ENCODE measurements at places on chromosomes 6 and 20.

DNA sequence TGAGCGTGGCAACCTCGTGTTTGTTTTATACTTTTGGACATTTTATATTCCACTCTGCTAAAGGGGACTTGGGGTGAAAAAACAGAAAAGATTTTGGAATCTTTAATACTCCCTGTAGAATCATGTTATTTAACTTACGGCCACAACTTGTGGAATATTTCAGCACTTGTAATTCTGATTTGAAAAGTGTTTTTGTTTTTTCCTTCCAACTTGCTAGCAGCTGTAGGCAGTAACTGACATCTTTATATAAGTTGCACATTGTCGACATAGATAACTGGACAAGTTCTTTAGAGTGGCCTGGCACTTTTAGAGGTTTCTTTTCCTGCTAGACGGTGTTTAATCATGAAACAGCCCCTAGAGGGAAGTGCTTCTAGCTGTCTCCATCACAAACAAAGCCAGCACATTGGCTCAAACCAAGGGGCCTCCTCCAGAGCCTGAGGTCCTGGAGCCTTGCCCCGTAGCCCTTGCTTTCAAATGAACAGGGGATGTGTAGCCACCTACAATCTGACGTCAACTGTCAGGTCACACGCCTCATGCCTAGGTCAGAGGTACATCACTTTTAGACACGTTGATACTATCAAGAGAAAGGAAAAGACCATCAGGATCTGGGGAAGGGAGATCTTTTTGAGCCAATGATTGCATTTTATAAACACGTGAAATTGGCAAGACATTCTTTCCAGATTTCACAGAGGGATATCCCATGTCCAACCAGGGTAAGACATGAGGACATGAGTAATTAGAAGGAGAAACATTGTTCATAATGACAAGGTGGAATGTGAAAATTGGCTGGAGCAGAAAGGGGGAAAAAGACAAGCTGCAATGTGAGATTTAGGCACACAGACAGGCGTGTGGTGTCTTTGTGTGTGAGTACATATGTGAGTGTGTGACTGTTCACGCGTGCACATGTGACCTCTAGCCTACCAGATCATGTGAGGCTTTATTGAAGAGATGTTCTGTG, 92.1 kb downstream of the TXNDC5 start:
- peak; percentile 8 for DNase-seq
- H3K27ac ChIP-seq = no peak overlapping the region
- no peaks in the 10 kb centered on the region for H3K36me3 ChIP-seq
- H3K4me1 ChIP-seq = no peaks in the 10 kb centered on the region
- no peak overlapping the region for H3K4me3 ChIP-seq

- H3K4me1 ChIP-seq = no peaks in the 10 kb centered on the region
- H3K4me3 ChIP-seq = no peak overlapping the region
- H3K27ac ChIP-seq = no peak overlapping the region
- no peaks in the 10 kb centered on the region for H3K27me3 ChIP-seq
- no peak for DNase-seq
Measured at GRCh38 chr6:49730251-49730650, 13.9 kb downstream of the CRISP3 start.

DNA sequence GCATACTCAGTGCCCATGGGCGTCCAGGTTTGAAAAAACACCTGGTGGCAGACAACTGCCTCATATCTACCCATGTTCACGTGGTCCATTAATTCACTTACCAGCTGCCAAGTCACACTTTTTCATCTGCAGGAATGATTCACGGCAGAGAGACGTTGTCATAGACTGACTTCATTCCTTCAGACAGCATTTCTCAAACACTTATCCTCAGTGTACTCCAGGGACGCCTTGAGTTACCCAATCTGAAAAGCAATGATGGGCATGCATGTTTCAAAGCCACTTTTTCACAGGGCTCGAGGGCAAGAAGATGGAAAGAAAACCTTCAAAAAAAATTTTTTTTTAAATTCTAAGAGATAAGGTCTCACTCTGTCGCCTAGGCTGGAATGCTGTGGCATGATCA, 6.0 kb downstream of the MMP24OS start:
- peaks cover 14% of the 10 kb centered on the region for H3K4me1 ChIP-seq
- no peak overlapping the region for H3K27ac ChIP-seq
- H3K4me3 ChIP-seq = no peak overlapping the region
- no peaks in the 10 kb centered on the region for H3K36me3 ChIP-seq

- DNase-seq = no peak
- no peak overlapping the region for H3K27ac ChIP-seq
- H3K36me3 ChIP-seq = no peaks in the 10 kb centered on the region
- H3K4me1 ChIP-seq = no peaks in the 10 kb centered on the region
- H3K4me3 ChIP-seq = no peak overlapping the region
- no peaks in the 10 kb centered on the region for H3K27me3 ChIP-seq
Measured at GRCh38 chr6:34052918-34053608, 92.8 kb downstream of the GRM4 start.

DNA sequence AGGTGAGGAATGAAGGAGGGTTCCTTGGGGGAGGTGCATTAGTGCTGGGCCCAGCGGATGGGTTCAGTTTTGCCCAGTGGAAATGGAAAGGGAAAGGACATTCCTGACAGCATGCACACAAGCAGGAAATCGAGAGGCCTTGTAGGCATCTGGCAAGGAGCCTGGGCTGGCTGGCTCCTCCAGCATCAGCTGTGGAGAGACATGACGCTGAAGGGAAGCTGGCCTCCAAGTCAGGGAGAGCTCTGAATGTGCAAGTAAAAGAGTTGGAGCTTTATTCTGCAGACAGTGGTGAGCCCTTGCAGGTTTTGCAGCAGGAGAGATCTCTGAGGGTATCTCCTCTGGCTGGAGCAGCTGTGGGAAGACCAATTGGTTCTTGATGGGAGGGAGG, 154.3 kb downstream of the MRPL14 start:
- H3K27me3 ChIP-seq = no peaks in the 10 kb centered on the region
- no peak overlapping the region for H3K27ac ChIP-seq
- no peaks in the 10 kb centered on the region for H3K4me1 ChIP-seq

DNA sequence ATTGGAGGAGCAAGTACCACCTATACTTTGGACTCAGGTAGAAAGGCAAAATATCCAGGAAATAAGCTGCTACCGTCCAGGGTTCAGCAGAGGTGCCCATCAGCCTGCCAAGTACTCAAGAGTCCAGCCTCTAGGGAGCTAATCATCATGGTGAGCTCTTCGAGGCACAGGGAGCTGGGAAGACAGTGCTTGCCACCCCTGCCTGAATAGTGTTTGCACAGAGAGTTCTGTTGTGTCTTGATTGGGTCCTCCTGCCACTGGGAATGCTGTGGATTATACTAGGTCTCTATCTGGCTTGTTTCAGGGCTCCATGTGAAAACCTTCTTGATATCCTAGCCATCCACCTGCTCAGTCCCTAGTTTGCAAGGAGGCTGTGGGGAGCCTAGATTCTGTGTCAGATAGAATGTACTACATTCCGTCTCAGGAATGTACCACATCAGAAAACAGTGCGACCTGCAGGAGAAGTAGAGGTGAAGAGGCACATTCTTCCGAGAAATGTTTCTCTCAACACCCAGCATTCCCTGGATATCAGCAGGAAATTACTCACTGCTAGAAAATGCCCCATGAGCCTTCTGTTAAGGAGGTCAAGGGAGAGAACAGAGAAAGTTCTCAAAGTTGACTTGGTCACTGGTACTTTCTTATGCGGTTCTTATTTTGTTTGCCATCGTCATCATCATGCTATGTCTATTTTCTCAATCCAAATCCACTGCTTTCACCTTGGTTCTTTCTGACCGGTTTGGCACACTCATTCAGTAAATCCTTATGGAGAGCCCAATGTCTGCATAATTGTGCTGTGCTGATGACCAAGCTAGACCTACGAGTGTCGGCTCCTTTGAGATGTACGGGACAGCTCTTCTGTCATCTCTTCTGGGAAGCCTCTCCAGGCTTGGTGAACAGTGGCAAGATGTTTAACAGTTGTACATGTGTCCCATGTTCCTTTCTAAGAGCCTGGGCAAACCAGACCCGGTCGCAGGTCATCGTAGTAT, 30.7 kb downstream of the PTPN1 start:
- peak overlapping the region; percentile 57 for H3K27ac ChIP-seq
- no peak overlapping the region for H3K4me3 ChIP-seq
- no peaks in the 10 kb centered on the region for H3K36me3 ChIP-seq
- peaks cover 9% of the 10 kb centered on the region for H3K4me1 ChIP-seq
- peak; percentile 95 for DNase-seq

GRCh38 chr6:165647041-165647440, 16.0 kb downstream of the PDE10A start:
- DNase-seq = no peak
- H3K4me1 ChIP-seq = peaks cover 14% of the 10 kb centered on the region
- no peak overlapping the region for H3K27ac ChIP-seq
- H3K27me3 ChIP-seq = peaks cover 19% of the 10 kb centered on the region
- H3K36me3 ChIP-seq = no peaks in the 10 kb centered on the region

DNA sequence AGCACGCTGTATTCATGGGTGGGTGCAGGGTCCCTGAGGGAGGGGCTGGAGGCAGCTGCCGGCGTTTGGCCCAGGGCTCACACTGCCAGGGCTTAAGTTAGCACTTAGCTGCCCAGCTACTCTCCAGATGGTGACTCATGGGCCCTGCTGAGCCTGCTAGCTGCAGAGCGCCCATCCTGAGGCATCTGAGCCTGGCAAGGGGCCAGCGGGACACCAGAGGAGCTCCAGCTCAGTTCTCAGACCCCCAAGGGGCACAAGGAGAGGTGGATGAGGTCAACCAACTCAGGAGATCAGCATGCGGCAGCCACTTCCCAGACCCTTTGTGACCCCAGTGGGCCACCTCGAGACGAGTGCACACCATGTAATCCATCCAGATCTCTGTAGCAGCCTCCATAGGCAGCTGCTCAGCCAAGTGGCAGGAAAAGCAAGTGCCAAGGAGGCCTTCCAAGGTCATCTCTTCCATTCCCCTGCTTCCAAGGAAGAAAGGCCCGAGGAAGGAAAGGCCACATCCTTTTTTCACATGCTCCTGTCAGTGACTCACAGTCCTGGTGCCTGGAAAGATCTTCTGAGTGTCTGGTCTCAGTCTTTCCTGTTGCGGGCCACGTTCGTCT, 35.3 kb downstream of the FOXP4 start:
- no peak overlapping the region for H3K27ac ChIP-seq
- H3K4me1 ChIP-seq = peaks cover 57% of the 10 kb centered on the region

DNA sequence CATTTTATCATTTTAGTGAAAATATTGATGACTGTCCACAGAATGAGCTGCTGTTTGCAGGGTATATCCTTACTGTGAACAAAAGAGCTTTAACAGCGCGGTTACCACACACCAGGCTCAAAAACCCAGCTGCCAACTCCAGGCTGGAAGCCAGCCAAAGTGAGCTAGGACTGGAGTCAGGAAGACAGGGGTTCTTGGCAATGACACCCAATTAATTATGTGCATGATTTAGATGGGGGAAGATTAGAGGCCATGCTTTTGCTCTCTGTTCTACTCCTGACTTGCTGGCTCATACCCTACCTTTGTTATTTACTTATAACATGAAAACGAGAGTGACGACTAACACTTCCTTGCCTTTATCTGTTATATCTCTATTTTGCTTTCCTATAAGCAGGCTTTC, 128.9 kb upstream of the SHLD1 start:
- H3K4me3 ChIP-seq = no peak overlapping the region
- no peaks in the 10 kb centered on the region for H3K36me3 ChIP-seq
- no peaks in the 10 kb centered on the region for H3K27me3 ChIP-seq
- no peak overlapping the region for H3K27ac ChIP-seq
- H3K4me1 ChIP-seq = no peaks in the 10 kb centered on the region

DNA sequence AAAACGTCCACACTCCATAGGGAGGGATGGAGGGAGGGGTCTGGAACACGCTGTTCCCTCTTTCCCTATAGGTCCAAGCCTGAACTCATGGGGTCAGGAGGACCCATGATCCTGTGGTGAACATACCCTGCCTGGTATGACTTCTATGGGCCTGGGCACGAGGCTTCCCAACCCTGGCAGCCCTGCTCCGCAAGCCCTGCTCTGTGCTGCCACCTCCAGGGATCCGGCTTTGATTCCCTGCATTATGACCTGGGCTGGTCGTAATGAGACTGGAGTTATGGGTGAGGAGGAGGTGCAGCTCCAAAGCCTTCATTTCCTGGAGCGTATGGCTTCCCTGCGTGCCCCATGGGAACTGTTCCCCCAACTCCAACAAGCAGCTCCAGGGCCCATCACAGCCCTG, 54.9 kb downstream of the CDH22 start:
- no peak overlapping the region for H3K4me3 ChIP-seq
- no peak overlapping the region for H3K27ac ChIP-seq
- peaks cover 49% of the 10 kb centered on the region for H3K27me3 ChIP-seq
- DNase-seq = no peak
- H3K36me3 ChIP-seq = no peaks in the 10 kb centered on the region
- no peaks in the 10 kb centered on the region for H3K4me1 ChIP-seq

GRCh38 chr6:5132731-5133130, 47.6 kb downstream of the PPP1R3G start:
- H3K4me3 ChIP-seq = no peak overlapping the region
- no peaks in the 10 kb centered on the region for H3K27me3 ChIP-seq
- H3K27ac ChIP-seq = no peak overlapping the region
- H3K4me1 ChIP-seq = peaks cover 5% of the 10 kb centered on the region

DNA sequence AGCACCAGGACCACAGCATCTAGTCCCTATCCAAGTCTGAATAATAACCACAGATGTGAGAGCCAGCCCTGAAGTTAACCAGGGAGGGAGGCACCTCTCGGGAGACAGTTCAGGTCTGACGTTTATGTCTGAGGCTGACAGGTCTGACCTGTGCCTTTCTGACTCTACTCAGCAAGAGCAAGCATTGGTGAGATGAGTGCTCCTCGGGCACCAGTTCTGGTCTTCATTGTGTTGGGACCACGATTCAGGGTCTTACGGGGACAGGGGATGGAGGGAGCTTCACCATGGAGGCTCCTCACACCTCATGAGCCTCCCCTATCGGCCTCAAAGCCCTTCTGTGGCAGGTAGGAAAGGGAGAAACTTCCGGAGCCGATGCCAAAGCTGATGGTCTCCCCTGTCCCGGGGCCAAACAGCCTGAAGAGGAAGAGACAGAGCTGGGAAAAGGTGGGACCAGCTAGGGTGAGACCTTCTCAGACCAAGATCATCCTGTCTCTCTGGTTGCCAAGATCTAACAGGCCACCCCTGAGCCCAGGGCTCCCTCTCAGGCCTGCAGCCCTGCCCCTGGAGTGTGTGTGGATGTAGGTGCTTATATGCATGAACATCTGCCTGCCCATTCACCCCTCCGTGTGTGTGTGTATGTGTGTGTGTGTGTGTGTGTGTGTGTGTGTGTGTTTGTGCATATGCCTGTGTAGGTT, 170.5 kb downstream of the VEGFA start:
- peak overlapping the region; percentile 99 for H3K27ac ChIP-seq
- H3K36me3 ChIP-seq = no peaks in the 10 kb centered on the region
- no peak overlapping the region for H3K4me3 ChIP-seq
- peaks cover 65% of the 10 kb centered on the region for H3K4me1 ChIP-seq
- DNase-seq = no peak
- H3K27me3 ChIP-seq = no peaks in the 10 kb centered on the region

- no peaks in the 10 kb centered on the region for H3K27me3 ChIP-seq
- DNase-seq = peak; percentile 38
- H3K27ac ChIP-seq = no peak overlapping the region
- no peaks in the 10 kb centered on the region for H3K36me3 ChIP-seq
Measured at GRCh38 chr20:17541996-17542395, 10.8 kb upstream of the BFSP1 start.

DNA sequence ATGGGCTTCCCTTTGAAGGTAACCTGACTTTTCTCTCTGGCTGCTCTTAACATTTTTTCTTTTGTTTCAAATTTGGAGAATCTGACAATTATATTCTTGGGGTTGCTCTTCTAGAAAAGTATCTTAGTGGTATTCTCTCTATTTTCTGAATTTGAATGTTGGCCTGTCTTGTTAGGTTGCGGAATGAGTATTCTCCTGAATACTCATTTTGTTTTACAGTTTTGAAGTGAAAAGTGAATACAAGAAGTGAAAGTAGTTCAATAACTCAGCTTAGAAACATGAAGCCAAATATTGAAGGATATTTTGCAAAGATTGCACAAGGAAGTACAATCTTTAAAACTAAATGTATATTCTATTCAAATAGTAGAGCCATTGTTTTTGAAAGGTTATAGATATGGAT, 120.2 kb upstream of the MAP3K4 start:
- H3K27ac ChIP-seq = no peak overlapping the region
- H3K4me3 ChIP-seq = no peak overlapping the region
- no peaks in the 10 kb centered on the region for H3K27me3 ChIP-seq
- no peaks in the 10 kb centered on the region for H3K4me1 ChIP-seq
- no peaks in the 10 kb centered on the region for H3K36me3 ChIP-seq
